ENCODE measurements at places on chromosomes 11 and 22. TPM values are rescaled to one million over a fixed set of nuclear protein-coding genes. Genes with fewer than 3 reads are reported as not detected.

GRCh38 chr11:77108436-77108835 lies 5.8 kb downstream of the OMP start:
- peak; percentile 80 for DNase-seq

DNA sequence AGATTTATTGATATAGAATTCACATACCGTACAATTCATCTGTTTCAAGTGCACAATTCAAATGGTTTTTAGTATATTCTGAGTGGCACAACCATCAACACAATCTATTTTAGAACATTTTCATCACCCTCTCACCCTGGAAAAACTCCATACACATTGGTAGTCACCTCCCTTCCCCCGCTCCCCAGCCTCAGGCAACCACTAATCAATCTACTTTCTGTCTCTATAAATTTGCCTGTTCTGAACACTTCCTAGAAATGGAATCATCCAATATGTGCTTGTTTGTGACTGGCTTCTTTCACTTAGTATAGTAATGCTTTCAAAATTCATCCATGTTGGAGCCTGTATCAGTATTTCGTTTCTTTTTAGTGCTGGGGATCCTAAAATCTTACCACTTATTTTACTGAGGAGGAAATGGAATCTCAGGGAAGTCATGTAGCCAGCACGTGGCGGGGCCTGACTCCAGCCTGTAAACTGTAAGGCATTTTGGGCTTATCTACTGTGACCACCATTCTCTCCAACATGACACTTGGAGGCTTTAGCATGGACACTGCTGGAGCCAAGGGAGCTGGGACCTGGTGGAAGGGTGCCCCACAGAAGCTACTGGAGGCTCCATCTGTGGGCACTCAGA lies 905 bp upstream of the UCP3 start:
- no peak for DNase-seq

- no peak for DNase-seq
Observed at GRCh38 chr22:38034884-38035529, 22.2 kb upstream of the PICK1 start.

- DNase-seq, result peak; percentile 83
Observed at GRCh38 chr22:38467904-38468442, at the start of gene KDELR3. Gene KDELR3, plus strand, starts transcription at chr22:38468096. Its CDS starts 138 bp downstream, at chr22:38468234.

DNA sequence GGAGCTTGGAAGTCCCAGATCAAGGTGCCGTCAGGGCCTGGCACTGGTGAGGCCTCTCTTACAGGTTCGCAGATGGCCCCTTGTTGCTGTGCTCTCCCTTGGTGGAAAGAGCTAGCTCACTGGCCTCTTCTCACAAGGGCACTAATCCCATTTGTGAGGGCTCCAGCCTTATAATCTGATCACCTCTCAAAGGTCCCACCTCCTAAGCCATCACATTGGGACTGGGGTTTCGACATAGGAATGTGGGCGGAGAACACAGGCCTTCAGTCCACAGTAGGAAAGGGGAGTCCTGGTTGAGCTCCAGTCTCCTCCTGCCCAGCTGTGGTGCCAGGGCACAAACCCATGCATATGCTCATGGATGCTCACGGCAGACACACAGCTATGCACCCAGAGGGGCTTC lies 14.0 kb upstream of the LRRC32 start:
- no peak for DNase-seq

DNA sequence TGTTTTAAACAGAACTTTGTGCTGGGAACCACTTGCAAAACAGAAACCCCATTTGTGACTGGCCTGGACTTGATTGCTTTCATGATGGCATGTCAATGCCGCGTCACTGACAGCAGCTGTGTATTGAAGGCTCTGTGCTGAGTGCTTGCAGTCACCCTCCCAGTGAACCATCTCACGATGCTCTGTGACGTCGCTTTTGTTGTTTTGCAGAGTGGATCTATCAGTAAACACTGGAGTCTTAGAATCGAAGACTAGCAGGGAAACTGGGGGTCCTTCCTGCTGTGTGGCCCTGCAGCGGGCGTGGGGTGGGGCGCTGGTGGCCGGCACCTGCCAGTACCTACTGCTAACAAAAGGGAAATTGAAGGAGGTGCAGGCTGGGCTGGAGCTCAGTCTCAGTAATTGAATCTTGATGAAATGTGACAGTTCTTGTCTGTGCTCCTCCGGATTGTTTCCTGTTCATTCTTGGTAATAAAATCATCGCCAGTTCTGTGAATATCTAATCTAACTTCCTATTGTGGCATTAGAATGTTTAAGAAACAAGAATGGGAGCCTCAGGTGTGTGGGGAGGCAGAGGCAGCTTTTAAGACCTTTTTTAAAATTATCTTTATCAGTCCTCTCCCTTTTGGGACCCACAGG lies 50.5 kb upstream of the PARVG start:
- DNase-seq, result no peak

DNA sequence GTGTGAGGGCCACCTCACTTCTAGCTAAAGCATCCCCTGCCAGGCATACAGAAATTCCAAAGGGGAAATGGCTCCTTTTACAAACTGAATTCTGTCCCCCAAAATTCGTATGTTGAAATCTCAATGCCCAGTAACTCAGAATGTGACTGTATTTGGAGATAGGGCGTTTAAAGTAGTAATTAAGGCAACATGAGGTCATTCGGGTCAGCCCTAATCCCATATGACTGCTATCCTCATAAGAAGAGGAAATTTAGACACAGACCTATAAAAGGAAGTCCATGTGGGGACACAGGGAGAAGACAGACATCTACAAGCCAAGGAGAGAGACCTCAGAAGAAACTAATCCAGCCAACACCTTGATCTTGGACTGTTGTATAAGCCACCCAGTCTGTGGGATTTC lies 119.1 kb downstream of the CHST1 start:
- DNase-seq, result no peak

- no peak for DNase-seq
Observed at GRCh38 chr11:112211536-112211935, 14.7 kb upstream of the PTS start.

GRAMD4 gene
- total RNA-seq, result 428 TPM

OR2D2 gene
- total RNA-seq, result 2.0 TPM

CCDC73 gene
- total RNA-seq, result not detected

ZP1 gene
- not detected for total RNA-seq

GPHA2 gene
- total RNA-seq, result not detected

NXPE2 gene
- 9.9 TPM for total RNA-seq

GAL3ST3 gene
- total RNA-seq, result not detected

OR4D9 gene
- not detected for total RNA-seq

PC gene
- 15.7 TPM for total RNA-seq

SCGB1A1 gene
- total RNA-seq, result not detected
